ENCODE measurements at places on chromosomes 1 and 21. TPM values are rescaled to one million over a fixed set of nuclear protein-coding genes. Genes with fewer than 3 reads are reported as not detected.

The WNT3A gene
- total RNA-seq, result not detected

GRCh38 chr1:193183019-193183627, 3.3 kb downstream of the B3GALT2 start:
- DNase-seq, result peak; percentile 48

- DNase-seq, result no peak
These were observed 30.6 kb downstream of the QSOX1 start for GRCh38 chr1:180185281-180185680.

DNA sequence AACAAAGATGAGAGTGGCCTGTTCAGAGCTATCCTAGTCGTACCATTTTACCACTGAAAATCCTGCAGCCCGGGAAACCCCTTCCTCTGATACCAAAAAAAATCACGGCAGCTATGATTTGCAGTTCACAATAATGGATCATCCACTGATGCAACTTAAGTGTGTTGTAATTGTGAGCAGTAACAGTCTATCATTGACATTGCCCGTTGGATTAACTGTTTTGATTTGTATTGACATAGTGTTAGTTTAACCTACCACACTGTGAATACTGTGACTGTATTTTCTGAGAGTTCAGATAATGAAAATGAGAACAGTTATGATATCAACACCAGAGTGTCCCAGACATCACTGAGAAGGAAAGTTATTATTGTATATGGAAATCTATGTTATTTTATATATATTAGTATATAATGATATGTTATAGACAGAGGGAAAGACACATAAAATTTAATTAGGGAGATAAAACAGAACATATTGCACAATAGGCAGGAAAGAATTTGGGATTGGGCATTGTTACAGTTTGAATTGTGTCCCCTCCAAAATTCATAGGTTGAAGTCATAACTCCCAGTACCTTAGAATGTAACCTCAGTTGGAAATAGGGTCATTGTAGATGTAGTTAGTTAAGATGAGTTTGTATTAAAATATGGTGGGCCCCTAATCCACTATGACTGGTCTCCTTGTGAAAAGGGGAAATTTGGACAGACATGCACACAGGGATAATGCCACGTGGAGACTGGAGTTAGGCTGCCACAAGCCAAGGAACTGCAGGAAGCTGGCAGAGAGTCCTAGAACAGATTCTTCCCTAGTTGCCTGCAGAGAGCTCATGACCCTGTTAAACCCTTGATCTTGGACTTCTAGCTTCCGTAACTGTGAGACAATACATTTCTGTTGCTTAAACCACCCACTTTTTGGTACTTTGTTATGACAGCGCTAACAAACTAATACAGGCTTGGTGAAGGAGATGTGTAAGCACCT, 54.4 kb downstream of the TLCD4 start:
- no peak for DNase-seq

DNA sequence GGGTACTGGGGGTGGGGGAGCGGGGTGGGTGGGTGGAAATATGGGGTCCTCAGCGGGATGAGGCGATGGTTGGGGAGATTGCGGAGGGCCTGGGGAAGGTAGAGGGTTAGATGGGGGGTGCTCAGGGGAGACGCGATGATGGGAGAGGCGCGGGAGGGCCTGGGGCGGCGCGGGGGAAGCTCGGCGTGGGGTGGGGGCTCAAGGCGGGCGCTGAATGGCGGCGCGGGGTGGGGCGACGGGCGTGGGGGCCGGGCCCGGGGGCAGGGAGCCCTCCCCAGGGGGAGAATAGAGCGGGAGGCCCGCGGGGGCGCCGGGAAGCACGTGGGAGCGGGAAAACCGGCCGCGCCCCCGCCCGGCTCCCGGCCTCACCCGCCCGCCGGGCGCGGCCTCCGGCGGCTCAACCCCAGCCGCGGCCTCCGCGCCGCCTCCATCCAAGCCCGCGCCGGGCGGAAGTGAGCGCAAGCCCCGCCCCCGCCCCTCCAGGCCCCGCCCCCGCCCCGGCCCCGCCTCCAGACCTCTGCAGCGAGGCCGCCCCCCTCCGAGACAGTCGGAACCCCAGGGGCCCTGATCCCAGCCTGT, at the start of gene FAAP20:
Gene FAAP20, minus strand, starts transcription at position 454 of the 579 bp plus-strand sequence. Its CDS starts 23 bp downstream, at position 431.
- peak; percentile 35 for DNase-seq

The IL20 gene
- total RNA-seq, result not detected

DNA sequence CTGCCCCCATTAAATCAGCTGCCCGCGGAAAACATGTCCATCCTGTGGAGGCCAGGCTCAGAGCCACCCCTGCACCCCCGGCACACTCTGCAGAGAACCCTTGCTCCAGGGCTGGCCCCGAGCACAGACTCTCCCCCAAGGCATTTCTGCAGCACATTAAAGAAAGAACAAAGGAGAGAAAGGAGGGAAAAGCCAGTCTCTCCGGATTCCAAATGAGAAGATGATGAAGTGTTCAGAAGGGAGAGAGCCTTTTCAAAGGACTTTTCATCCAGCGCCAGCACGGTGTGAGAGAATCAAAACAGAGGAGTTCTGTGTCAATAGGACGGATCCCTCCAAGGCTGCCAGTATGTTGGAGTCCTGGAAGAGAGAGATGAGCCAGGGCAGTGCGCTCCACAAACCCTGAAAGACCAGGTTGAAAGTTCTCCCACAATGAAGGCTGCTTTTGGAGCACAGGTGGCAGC, 498.3 kb downstream of the NPHP4 start:
- no peak for DNase-seq

The GNG5 gene
- 139 TPM for total RNA-seq

DNA sequence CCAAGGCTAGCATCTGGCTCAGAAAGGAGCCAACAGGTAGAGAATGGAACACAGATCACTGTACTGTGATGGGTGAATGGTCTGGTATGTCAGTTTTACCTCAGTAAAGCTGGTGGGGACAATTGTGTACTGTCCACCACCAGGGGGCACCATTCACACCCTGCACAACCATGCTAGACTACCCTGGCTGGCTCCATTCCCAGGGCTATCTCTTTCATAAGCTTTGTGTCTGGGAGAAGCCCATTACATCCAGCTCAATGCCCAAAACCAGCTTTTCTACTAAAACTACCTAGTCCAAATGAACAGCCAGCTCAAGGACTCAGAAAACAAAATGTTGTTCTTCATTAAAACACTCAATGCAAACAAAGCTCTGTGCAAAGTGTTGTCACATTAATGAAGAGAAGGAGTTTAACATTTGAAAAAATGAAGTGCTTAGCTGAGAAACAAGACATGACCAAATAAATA, 62.0 kb upstream of the RASAL2 start:
- peak; percentile 85 for DNase-seq

GRCh38 chr1:145918992-145919939, 749 bp upstream of the PEX11B start:
- DNase-seq, result peak; percentile 49

The PLA2G2E gene
- not detected for total RNA-seq

GRCh38 chr1:153939476-153939875, 7.0 kb downstream of the DENND4B start:
- DNase-seq, result no peak

- peak; percentile 64 for DNase-seq
These were observed 34.0 kb downstream of the BACH1 start for GRCh38 chr21:29332461-29333362.

The TDRD10 gene
- not detected for total RNA-seq

DNA sequence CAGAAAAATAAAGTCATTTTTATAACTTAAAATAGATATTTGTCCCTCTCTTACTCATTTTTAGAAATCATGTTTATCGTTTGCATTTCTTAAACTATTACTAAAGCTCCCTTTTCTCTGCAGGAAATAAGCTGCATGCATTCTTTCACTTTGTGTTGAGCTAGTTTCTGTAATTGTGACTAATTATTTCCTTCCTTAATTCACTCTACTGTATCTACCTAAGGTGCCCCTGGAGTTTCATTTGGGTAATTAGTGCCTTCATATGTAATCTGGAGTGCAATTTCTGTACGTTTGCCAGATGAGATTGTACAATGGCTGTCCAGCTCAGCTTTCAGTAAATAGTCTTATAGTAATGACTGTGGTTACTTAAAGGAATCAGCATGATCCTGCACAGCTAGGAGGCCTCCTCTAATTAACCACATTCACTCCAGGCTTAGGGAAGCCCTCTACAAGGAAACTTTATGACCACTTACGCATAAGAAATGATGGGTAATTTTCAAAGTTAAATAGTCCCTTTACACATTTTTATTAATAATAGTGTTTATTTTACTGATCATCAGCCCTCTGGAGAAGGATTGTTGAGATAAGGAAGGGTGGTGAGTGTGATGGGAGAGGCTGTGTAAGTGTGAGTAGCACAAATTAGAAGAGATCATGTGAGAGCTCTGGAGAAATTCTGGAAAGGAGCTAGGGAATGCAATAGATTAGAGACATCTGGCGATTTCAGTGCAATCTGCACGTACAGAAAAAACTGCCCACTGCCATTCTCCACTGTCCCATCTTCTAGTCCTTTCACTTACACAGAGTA, 86.8 kb downstream of the LRRC8C start:
- DNase-seq, result peak; percentile 47

- no peak for DNase-seq
These were observed 123.9 kb downstream of the NRDC start for GRCh38 chr1:51754666-51755065.

- no peak for DNase-seq
These were observed 156.1 kb downstream of the KIF26B start for GRCh38 chr1:245310571-245311531.

DNA sequence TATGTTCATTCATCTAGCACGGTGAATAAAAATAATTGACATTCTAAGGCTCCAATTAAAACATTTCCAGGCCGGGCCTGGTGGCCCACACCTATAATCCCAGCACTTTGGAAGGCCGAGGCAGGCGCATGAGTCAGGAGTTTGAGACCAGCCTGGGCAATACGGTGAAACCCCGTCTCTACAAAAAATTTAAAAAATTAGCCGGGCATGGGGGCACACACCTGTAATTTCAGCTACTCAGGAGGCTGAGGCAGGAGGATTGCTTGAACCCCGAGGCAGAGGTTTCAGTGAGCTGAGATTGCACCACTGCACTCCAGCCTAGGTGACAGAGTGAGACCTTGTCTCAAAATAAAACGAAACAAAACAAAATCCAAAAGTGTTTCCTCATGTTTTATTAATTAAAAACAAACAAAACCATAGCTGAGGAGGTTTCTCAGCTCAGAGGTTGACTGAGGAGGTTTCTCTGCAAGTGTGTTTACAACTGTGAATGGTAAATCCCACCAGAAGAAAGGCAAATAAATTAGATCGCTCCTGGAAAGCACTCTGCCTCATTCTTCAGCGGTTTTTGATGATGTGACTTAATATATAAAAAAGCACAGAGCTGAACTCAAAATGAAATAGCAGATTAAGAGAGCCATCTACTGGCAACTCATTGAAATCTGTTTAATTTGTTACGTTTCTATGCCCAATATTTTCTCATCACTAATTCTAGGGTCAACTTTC, 37.7 kb upstream of the ATG4C start:
- DNase-seq, result peak; percentile 65

The UTS2 gene
- not detected for total RNA-seq

The ZBTB7B gene
- 39.9 TPM for total RNA-seq

- DNase-seq, result no peak
These were observed 89.4 kb downstream of the PAPPA2 start for GRCh38 chr1:176552217-176552991.

The AZIN2 gene
- 3.5 TPM for total RNA-seq

The ENTREP3 gene
- 77.6 TPM for total RNA-seq

The GUK1 gene
- total RNA-seq, result 279 TPM

DNA sequence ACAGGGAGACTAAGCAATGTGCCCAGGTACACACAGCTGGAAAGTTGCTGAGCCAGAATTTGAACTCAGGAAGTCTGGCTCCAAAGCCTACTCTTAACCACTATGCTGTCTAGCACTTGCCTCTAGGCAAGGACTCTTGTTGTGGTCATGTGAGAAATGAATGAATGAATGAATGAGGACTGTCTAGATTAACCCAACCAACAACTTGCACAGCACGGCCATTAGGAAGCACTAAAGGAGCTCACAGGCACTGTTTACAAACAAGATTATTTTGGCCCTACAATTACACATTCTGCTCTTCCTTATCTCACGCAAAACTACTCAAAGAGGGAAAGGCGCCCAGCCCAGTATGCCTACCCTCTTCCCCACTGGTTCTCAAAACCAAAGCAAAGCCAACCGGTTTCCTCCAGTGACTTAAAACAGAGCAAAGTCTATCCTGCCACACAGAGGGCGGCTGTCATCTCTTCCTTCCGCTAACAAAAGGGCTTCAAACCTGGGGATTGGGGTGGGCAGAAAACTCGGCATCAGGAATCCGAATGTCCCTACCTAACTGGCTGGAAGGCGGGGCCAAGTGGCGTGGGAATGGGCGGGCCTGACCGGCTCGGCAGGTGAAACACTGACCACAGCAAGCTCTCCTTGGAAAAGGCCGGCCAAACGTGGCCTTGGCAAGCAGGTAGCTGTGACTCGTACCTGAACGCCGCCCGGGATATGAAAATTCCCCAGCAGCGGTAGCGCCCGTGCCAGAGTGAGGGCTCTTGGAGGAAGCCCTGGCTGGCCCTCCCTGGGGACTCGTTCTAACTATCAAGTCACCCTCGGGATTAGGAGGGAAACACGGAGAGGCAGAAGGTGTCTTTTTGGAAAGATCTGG, 948 bp downstream of the STK40 start:
- DNase-seq, result peak; percentile 45

DNA sequence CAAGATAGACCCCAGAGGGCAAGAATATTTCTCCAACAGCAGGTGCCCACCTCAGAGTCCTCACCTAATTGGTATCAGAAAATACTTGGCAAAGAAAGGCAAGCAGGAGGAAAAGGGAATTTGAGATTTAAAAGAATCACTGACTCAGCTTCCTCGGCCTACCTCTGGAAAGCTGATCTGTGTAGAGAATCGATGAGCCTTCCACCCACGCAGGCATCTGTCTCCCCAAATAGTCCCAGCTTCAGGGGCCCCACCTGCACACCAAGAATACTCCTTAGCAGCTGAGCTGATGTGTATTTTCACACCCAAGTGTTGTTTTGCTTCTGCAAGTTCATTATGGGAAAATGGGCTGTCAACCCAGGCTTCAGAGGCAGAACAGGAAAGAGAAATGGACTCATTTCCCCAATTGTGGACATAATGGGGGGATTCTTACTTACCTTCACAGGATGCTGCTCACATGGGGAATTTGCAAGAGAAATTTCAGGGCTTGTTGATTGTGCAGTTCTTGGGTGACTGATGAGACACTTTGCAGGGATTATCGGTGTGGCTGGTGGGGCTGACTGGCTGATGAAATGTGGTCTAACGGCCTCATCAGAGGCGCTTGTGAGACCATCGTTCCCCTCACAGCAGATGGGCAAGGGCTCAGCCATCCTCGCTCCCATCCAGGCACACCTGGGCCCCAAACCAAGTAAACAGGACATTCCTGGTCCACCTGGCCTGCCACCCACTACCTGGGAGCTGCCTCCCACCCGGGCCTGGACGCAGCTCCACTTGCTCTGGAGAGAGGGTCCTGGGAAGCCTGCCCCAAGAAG, 436.3 kb downstream of the PTPRU start:
- no peak for DNase-seq
